CD4-positive, alpha-beta T cell (primary cell): ENCODE measurements at places on chromosomes 6 and 20. TPM values are rescaled to one million over a fixed set of nuclear protein-coding genes. Genes with fewer than 3 reads are reported as not detected.

The OR2H1 gene
- total RNA-seq: not detected

The PREP gene
- 14.9 TPM for total RNA-seq

The PTCRA gene
- total RNA-seq: not detected

GRCh38 chr20:2086980-2087377 is 14.6 kb upstream of the STK35 start:
- no peaks in the 10 kb centered on the region for H3K4me1 ChIP-seq
- DNase-seq: no peak
- peaks cover 21% of the 10 kb centered on the region for H3K27me3 ChIP-seq
- no peak overlapping the region for H3K27ac ChIP-seq

- no peak overlapping the region for H3K27ac ChIP-seq
- no peak overlapping the region for H3K4me3 ChIP-seq
- DNase-seq: no peak
- peaks cover 37% of the 10 kb centered on the region for H3K36me3 ChIP-seq
- no peaks in the 10 kb centered on the region for H3K27me3 ChIP-seq
- peaks cover 77% of the 10 kb centered on the region for H3K4me1 ChIP-seq
These were observed 2.4 kb upstream of the ZBTB22 start for GRCh38 chr6:33319939-33320314.

DNA sequence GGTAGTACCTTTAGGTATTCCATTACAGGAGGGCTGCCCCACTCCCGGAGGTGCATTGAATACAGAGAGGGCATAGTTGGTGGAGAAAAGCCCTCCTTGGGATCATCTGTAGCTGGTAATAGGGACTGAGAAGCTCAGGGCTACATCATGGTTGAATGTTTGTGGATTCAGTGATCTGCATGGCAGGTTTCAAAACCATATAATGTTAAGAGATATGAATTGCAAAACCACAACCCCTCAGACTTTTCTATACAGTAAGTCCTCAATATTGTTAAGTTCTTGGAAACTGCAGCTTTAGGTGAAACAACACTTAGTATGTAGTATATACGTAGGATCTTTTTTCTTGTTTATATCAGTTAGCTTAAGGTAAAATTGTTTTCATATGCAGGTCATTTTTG is 11.3 kb downstream of the TULP4 start:
- H3K36me3 ChIP-seq: no peaks in the 10 kb centered on the region
- H3K4me1 ChIP-seq: no peaks in the 10 kb centered on the region
- H3K27ac ChIP-seq: no peak overlapping the region
- DNase-seq: no peak

GRCh38 chr6:115796061-115796460 is 264.6 kb downstream of the FRK start:
- no peaks in the 10 kb centered on the region for H3K36me3 ChIP-seq
- H3K4me1 ChIP-seq: no peaks in the 10 kb centered on the region
- no peak overlapping the region for H3K4me3 ChIP-seq
- no peaks in the 10 kb centered on the region for H3K27me3 ChIP-seq
